ENCODE measurements at places on chromosomes 5 and 9. TPM values are rescaled to one million over a fixed set of nuclear protein-coding genes. Genes with fewer than 3 reads are reported as not detected.

DNA sequence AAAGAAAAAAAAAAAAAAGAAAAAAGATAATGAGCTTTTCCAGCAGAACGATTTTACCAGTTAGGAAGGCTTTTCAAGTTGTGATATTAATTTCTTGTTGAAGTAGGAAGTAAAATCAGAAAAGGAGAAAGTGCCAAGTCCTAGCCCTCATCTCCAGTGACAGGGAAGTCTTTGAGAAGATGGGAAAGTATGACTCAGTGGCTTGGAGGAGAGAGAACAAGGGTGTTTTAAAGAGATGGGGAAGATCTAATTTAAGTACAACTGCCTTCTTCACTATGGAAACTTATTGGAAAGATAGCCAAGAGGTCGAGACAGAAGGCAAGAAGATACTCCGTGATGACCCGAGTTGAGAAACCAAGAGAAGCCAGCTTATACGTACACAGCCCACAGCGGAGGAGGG is 22.6 kb downstream of the FGF1 start:
- DNase-seq = no peak

DNA sequence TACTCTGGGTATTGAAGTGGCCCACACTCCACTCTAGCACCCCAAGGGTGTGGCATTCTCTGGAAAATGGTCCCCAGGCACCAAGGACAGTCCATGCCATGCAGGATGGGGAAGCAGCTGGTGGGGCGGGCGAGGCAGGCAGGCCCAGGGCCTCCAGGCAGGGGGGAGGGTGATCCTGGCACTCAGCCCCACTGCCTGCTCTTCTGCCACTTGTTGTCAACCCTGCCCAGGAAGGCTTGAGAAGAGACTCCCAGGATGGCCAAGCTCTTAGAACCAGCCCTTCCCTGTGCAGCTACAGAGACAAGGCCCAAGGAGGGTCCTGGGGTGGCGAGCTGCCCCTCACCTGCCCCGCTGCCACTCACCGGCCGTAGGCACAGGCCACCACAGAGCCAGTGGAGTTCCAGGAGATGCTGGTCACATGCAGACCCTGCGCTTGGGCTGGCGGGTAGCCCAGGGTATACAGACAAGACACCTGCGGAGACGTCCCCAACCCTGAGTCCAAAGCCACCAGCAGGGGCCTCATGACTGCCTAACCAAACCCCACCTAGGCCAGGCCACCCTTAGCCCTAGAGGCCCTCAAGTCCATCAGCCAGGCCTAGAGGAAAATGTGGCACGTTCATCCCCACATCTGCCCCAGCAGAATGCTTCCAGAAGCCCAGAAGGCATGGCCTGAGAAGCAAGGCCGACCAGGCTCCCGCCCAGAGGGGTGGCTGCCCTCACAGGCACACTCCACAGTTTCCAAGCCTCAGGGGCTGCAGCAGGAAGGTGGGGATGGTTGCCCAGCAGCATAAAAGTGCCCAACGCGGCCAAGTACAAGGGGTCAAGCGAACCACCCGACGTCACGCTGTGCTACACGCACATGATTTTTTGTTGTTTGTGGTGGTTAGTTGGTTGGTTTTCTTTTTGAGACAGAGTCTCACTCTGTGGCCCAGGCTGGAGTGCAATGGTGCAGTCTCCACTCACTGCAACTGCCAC is 19.8 kb downstream of the DYNC2I2 start:
- DNase-seq = no peak

DNA sequence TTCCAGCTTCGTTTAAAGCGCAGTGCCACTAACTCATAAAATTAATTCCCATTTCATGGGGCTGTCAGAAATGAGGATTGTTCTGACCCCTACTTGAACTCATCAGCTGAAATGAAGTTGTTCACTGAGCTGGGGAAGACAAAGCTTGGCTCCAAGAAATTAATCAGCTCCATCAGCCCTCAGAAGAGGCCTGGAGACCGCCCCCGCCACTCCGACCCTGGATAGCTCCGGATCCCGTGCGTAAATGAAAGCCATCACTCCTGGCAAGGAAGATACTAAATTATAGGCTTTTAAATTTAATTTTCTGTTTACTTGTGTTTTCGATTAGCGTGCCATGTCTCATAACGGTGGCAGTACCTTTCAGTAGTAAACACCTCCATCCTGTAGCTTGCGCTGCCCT is 142.8 kb upstream of the IRX2 start:
- DNase-seq = no peak

DMRT2 gene
- total RNA-seq = 7.2 TPM

NR2F1 gene
- total RNA-seq = 8.0 TPM

- no peak for DNase-seq
Observed at GRCh38 chr9:73158723-73159122, 7.1 kb downstream of the ANXA1 start.

GRCh38 chr5:38673671-38674071 is 117.2 kb upstream of the LIFR start:
- no peak for DNase-seq

DNA sequence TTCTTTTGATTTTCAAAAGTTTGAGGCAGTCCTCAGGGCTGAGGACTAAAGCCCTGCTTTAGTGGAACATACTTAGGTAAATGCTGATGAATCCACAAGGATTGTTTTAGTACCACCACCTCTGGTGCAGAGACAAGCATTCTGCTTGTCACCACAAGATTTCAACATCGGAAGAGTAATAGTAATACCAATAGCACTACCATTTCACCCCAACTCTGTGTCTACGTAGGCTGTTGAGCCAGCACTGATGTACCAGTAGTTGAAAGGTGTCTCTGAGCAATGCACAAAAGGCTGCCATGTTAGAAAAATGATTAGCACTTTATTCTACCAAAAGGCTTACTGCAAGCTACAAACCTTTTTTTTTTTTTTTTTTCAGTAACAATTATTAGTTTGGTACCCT is 213.2 kb upstream of the SLC24A2 start:
- no peak for DNase-seq

DNA sequence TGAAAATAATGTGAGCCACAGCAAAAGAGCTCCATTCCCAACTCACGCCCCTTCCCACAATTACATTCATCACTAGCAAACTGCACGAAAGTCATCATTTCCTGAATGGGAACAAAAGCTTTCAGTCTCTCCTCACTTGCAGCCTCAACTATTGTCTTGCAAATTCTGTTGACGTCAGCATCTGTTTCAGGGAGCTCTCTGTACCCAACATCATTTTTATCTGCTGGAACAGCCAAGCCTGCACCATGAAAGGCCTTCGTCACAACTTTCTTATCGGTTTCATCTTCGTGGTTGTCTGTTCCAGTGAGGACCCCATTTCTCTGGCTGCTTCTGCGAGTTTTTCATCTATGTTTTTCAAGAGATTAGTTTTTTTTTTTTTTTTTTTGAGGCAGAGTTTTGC is 14.3 kb upstream of the RNF130 start:
- no peak for DNase-seq

DNA sequence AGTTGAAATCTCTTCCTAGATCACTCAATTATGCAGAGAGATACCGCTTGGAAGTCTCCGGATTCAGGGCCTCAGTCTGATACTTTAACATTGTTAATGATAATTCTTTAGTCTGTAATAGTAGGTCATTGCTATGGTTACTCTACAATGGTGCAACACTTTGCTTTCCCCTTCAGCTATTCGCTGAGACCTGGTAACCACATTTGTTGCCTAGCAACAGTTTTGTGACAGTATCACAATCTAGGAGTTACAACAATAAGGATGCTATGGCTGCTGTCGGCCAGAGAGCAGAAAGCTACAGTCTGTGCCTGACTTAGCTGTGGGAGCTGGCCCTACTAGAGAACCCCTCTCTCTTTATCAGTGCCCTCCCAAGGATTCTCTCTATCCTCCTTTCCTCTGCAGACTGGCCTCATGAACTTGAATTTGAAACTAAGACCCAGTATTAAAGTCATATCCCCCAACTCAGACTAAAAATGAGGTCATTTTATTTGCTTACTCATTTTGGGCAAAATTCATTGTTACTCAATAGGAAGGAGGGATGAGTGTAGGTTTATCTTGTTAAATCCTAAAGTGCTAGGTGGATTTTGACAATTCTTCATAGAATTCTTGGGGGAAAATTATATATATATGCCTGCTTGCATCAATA is 39.3 kb downstream of the NR2F1 start:
- DNase-seq = no peak

DNA sequence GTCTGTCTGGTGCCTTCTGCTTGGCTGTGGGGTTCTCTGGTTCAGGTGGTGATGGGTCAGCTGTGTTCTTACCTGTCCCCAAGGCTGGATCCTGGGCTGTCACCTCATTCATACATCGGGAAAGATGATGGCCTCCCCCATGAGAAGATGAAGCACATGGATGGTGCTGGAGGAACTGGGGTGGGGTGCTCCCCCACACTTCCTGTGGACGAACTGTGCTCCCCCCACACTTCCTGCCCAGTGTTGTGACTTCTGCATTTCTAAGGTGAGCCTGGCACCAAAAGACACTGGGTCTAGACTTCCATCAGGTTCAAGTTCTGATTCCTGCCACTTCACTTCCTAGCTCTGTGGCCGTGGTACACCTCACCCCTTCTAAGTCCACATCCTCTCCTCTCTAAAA is 4.3 kb upstream of the SURF6 start:
- DNase-seq = no peak

DNA sequence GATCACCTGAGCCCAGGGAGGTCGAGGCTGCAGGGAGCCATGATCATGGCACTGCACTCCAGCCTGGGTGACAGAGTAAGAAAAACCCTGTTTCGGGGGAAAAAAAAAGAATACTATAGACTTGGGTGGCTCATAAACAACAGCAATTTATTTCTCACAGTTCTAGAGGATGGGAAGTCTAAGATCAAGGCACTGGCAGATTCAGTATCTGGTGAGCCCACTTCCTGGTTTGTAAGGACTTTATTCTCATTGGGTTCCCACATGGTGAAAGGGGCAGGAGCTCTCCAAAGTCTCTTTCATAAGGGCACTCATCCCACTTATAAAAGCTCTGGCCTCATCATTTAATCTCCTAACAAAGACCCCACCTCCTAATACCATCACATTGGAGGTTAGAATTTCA is 8.7 kb downstream of the HINT1 start:
- no peak for DNase-seq

DNA sequence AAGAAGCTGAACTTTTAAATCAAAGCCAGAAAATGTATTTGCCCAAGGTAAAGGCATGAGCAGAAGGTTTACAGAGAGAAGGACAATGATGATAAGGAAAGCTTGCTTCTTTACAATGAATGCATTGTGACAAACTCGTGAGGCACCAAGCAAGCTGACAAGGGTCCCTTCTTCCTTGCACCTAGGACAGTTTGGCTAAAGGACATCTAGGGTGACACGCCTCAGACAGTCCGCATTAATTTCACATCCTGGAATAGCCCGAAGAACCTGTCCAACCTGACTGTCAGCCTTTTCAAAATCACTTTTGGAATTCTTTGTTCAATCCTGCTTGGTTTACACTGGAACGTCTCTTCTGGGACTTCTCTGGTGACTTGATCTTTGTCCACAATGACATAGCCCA is 146.4 kb upstream of the MAP3K1 start:
- no peak for DNase-seq

GRCh38 chr9:90365666-90366065 is 277.0 kb downstream of the DIRAS2 start:
- DNase-seq = no peak

DNA sequence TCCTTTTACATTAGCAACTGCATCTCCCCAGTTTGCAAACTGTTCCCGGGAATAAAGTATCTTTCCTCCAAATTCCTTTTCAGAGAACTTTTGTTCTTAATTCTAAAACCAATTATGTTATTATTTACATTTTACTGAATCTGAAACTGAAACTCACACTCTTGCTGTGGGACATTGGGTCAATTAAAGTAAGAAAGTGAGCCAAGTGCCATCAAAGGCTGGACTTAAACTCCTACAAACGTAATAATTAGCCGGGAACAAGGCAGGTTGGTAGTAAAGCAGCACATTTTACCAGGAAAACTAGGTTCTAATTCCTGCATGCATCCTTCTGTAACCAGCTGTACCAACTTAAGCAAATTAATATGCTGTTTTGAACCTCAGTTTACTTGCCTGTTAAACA is 328.2 kb upstream of the ZNF462 start:
- no peak for DNase-seq

MAST4 gene
- 55.2 TPM for total RNA-seq

DNA sequence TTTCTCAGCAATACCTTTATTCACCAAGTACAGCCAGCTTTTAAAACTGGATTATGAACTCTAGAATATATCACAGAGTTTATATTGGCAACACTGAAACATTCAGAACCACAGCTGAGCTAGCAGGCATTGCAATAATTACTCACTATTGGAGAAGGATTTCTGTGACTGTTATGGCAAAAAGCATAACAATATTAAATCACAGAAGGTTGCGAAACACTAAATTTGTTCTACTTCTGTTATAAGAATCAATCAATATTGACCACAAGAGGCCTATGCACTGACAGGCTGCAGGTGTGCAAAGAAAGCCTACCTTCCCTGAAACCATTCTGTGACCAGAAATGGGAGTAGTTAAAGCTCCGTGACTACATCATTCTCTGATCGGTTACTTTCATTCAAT is 59.2 kb downstream of the AP3B1 start:
- no peak for DNase-seq

GRM6 gene
- not detected for total RNA-seq

GRCh38 chr5:149434162-149435014 is 55.3 kb upstream of the IL17B start:
- peak; percentile 89 for DNase-seq

OR1Q1 gene
- not detected for total RNA-seq

DNA sequence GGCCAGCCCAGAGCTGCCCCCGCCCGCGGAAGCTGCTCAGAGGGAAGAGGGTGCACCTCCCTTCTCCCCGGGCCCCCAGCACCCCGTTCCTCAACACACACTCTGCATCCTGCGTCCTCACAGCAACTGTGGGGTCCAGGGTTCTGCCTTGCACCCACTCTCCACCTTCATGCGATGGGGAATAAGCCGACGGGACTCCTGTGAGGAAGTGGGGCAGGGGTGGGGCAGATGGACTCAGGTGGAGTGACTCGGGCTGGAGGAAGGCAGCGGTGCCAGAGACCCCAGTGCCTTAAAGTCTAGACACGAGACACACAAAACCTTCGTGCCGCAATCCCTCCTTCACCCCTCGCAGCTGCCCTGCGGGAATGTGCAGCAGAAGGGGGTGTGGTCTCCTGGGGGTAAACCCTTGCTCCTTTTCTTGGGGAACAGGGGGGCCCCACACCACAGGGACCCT is 8.6 kb downstream of the BRD3 start:
- peak; percentile 6 for DNase-seq

DNA sequence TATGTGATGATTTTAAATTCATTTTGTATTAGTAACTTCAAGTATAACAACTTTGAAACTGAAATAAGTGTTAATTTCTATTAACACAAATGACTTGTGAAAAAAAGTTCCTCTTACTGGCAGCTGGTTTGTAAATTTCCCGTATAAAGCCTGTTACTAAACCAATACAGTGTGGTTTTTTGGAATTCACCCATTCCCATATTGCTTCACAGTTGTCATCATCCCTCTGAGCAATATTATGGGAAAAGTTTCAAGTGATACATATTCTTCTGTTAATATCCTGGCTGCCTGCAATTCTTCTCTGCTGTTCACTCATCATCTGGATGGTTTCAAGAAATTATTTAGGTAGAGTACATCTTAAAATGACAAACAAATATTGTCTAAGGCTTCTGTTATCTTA is 1185.1 kb upstream of the C9orf72 start:
- no peak for DNase-seq

- no peak for DNase-seq
Observed at GRCh38 chr5:148193202-148193601, 9.6 kb upstream of the SPINK6 start.

CTXN3 gene
- not detected for total RNA-seq

TAF1L gene
- not detected for total RNA-seq

Measured in ascending aorta (tissue), 2 donors.